ENCODE measurements at places on chromosomes 6 and 20. TPM values are rescaled to one million over a fixed set of nuclear protein-coding genes. Genes with fewer than 3 reads are reported as not detected.

RNF39 gene
- total RNA-seq, result 111 TPM

NHSL1 gene
- total RNA-seq, result 44.4 TPM

ZSWIM1 gene
- total RNA-seq, result 10.0 TPM

SLC39A7 gene
- 35.4 TPM for total RNA-seq

HTR1B gene
- total RNA-seq, result not detected

OTOR gene
- total RNA-seq, result not detected

REM1 gene
- 1.3 TPM for total RNA-seq

RCAN2 gene
- 18.7 TPM for total RNA-seq

RIN2 gene
- total RNA-seq, result 60.9 TPM

POM121L2 gene
- not detected for total RNA-seq

WFDC10B gene
- total RNA-seq, result 1.9 TPM

PRPF6 gene
- total RNA-seq, result 77.4 TPM

CCM2L gene
- 0.72 TPM for total RNA-seq

SYNDIG1 gene
- not detected for total RNA-seq

SLC17A1 gene
- total RNA-seq, result not detected

FAM83C gene
- 85.7 TPM for total RNA-seq

TNFRSF21 gene
- total RNA-seq, result 1.6 TPM

Data from lower leg skin (tissue), 4 donors.